ENCODE measurements at places on chromosomes 11 and 22.

GRCh38 chr11:117744471-117745150 lies 52.4 kb downstream of the DSCAML1 start:
- DNase-seq = no peak

DNA sequence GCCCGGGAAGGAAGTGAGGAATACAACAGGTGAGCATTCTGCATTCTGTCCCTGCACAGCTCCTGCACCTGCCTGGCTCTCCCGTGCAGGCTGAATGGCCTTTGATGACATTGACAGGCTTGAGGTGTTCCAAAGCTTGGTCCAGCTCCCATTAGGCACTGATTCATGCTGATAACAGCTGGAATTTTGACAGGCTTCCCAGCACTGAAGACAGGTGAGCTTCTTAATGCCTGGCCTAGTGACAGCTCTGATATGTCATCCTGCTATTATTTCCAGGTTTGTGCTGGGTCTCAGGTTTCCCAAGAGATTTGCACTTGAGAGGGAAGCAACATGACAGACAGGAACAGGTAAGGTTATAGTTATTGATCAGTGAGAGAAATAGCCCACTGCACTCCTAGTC lies 58.0 kb upstream of the MTNR1B start:
- DNase-seq = no peak

DNA sequence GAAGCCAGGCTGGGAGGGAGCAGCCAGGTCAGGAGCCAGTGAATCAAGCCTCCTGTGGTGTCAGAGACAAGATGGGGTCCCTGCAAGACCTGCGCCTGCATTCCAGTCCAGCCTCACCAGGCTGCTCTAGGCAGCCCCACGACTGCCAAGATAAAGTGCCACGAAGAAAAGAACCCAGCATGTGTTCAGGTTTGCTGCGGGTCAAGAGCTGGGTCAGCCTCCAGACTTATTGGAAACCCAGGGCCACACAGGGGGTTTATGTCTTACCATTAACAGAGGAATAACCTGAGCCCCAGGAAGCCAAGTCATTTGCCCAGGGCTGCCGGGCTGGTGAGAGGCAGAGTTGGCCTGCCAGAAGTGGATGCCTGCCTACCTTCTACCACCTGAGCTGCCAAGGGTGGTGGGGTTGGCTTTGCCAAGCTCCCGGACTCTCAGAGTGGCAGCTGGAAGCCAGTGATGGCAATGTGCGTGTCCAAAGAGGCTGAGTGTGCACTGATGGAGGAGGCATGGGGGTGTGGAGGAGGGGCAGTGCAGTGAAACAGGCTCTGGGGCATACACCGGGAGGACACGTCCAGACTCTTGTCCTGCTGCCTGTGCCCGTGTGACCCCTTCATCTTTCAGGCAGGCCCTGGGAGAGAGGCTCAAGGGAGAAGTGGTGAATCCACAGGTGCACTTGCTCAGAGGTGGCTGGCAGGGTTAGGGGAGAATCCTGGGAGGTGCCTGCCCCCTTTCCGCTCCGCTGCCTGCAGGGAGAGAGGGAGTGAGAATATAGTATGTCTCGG lies 1.7 kb downstream of the RASD2 start:
- DNase-seq = no peak

- no peak for DNase-seq
Observed at GRCh38 chr11:120391854-120392253, 55.6 kb downstream of the ARHGEF12 start.

- no peak for DNase-seq
Observed at GRCh38 chr11:34620820-34621792, at the start of gene EHF. Gene EHF (plus strand): TSS chr11:34621093. CDS start chr11:34642631, 21,538 bp downstream.

- DNase-seq = peak; percentile 23
Observed at GRCh38 chr11:662689-663274, 25.7 kb downstream of the DRD4 start.

DNA sequence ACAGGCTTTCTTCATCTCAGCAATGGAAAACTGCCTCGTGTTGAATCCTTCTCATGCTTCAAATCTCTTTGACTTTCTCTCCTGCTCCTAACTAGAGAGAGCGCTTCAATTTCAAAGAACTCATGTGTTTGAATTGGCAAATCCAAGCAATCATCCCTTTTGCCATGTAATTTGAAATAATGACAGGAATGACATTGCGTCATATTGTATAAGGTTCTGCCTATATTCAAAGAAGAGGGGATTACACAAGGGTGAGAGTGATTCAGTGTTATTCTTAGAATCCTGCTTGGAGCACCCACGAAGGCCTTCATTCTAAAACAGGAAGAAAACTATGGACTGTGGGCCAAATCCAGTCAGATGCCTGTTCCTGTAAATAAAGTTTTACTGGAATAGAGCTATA lies 720.6 kb downstream of the JRKL start:
- DNase-seq = no peak

DNA sequence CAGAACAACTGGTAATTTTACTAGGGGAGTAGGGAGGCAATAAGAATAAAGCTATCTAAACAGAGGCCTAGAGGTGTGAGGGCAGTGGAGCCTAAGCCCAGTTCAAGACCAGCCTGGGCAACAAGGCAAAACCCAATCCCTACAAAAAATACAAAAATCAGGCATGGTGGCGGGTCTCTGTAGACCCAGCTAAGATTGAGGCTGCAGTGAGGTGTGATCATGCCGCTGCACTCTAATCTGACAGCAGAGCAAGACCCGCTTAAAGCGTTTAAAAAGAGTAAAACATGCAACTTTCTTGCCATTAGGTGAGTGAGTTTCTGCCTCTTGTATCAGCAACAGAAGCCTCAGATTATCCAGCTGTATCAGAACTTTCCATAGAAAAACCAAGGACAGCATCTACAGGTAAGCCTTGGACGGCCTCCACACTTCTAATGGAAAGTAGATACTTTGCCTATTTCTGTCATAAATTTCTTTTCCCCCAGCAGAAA lies 12.1 kb downstream of the TAF1D start:
- DNase-seq = no peak

GRCh38 chr11:100403816-100404215 lies 283.3 kb upstream of the ARHGAP42 start:
- no peak for DNase-seq

DNA sequence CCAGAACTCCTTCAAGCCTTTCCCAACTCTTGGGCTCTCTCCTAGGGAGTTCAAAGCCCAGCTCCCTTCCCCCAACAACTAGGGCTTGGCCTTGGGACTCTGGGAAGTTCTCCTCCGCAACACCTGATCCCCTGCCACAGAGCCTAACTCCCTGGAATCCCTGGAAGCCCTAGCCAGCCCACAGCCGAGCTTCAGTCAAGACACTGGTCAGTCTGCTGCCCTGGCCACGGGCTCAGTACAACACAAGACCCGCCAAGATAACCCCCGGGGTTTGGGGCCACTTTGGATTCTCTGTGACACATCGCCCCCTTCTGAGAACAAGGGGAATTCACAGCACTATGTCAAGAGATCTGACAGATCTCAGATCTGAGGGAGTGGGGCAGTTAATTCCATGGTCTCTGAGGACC lies 58.3 kb downstream of the SLC22A12 start:
- no peak for DNase-seq

GRCh38 chr11:125978778-125979407 lies 33.0 kb downstream of the VSIG10L2 start:
- DNase-seq = no peak

- peak; percentile 73 for DNase-seq
Observed at GRCh38 chr22:40348025-40348658, 1.8 kb downstream of the ADSL start.
